ENCODE measurements at places on chromosomes 7 and 10. TPM values are rescaled to one million over a fixed set of nuclear protein-coding genes. Genes with fewer than 3 reads are reported as not detected.

DNA sequence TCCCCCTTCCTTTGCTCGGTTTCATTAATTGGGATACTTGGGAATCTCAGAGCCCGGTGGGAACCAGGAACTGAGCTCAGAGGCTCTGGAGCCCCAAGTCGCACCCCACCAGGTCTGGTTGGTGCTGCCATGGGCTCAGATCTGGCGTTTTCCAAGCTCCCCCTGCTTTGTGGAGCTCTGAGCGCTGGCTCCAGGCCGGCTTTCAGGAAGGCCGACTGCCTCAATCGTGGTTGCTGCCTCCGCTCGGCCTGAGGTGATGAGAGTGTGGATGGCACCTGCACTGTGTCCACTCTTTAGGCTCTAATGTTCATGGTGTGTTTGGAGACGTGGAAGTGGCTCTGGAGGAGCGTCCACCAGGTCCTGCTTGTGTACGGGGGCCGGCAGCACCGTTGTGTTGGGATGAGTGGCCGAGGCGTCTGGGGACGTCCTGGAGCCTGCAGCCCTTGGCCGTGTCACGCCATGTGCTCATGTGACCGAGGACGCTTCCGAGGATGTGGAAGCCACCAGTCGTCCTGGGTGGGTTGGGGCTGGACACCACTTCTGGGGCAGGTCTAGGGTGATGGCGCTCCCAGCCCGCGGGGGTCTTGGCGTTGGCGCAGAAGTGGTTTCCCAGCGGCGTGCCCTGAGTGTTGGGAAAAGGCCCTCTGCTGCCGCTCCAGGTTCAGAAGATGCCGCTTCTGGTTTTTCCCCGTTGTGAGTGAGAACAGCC is 8.2 kb downstream of the INPP5A start:
- H3K27ac ChIP-seq = no peak overlapping the region
- no peaks in the 10 kb centered on the region for H3K4me1 ChIP-seq
- no peaks in the 10 kb centered on the region for H3K27me3 ChIP-seq

DNA sequence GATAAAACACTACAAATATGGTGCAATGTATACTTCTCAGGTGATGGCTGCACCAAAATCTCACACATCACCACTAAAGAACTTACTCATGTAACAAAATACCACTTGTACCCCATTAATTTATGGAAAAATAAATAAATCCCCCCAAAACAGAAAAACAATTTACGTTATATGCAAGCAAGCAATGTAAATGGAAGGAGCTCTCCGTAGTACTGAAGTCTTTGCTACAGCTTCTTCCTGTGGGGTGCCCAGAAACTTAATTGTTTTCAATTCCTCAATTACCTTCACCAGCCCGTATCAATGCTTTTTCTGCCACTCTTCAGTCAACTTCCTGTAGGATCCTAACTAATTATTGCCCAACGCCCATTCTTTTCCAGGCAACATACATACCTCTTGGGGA is 138.1 kb downstream of the RELN start:
- no peak for DNase-seq
- no peaks in the 10 kb centered on the region for H3K4me1 ChIP-seq
- no peaks in the 10 kb centered on the region for H3K36me3 ChIP-seq
- no peak overlapping the region for H3K4me3 ChIP-seq
- H3K27me3 ChIP-seq = no peaks in the 10 kb centered on the region

- H3K4me3 ChIP-seq = no peak overlapping the region
- H3K36me3 ChIP-seq = no peaks in the 10 kb centered on the region
- DNase-seq = no peak
- no peaks in the 10 kb centered on the region for H3K4me1 ChIP-seq
- H3K27me3 ChIP-seq = no peaks in the 10 kb centered on the region
Measured at GRCh38 chr10:57897611-57898010, 370.1 kb downstream of the IPMK start.

DNA sequence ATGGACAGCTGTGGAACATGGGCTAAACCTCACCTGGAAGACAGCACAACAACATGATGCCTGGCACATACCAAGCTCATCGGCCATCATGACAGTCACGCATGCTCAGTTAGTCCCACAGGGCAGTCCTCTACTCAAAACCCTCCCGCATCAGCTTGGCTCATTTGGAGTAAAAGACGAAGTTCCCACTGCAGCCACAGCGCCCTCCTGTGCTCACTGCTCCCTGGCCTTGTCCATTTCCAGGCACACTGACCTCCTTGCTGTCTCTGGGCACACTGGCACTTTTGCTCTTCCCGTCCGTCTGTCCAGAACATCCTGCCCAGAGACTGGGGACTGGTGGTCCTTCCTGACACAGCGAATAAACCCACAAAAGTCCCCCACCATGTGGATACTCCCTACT is 66.2 kb downstream of the LARP4B start:
- no peaks in the 10 kb centered on the region for H3K27me3 ChIP-seq
- no peak overlapping the region for H3K4me3 ChIP-seq
- DNase-seq = no peak
- no peak overlapping the region for H3K27ac ChIP-seq

The TMEM209 gene
- 29.0 TPM for total RNA-seq

The DMBT1 gene
- total RNA-seq = 0.06 TPM

The BRAF gene
- total RNA-seq = 43.9 TPM

The GPR37 gene
- total RNA-seq = 4.4 TPM
